ENCODE measurements at places on chromosomes 3 and 15. TPM values are rescaled to one million over a fixed set of nuclear protein-coding genes. Genes with fewer than 3 reads are reported as not detected.

GRCh38 chr15:82680200-82681102 lies 29.2 kb downstream of the AP3B2 start:
- DNase-seq, result no peak

The MYZAP gene
- total RNA-seq, result 1.4 TPM

DNA sequence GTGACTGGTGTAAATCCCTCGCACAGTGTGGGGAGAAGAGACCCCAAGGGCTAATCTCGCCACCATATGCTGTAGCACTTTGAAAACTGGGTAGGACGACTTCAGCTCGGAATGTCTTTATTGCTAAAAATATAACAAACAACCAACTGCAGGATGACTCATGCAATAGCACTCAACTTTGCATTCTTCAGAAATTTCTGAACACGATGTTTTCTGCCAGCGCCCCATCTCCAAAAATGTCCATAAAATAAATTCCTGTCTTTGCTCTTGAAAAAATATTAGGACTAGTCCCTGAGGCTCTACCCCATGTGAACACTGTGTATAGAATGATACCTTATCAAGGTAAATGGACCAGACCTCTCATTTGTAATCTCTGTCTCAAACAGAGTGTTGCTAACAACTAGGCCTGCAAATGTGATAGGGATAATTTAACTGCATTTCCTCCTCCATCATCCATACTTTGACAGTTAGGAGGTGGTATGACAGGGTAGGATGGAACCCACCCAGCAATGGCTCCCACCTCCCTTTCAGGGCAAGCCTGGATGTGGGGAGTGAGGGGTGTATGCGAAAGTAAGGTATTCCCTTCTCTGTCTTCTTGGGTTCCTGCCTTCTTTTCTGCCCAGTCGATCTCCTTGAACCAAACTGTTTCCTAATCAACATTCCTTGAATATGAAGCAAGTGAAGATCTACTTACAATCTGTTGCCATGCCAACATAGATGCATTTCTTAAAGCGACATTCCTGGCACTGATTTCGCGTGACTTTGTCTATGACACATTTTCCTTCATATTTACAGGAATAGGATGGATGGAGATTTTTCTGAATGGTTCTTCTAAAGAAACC lies 201.1 kb downstream of the NR1D2 start:
- peak; percentile 21 for DNase-seq

The CCR5 gene
- not detected for total RNA-seq

The NAALADL2 gene
- 8.7 TPM for total RNA-seq

DNA sequence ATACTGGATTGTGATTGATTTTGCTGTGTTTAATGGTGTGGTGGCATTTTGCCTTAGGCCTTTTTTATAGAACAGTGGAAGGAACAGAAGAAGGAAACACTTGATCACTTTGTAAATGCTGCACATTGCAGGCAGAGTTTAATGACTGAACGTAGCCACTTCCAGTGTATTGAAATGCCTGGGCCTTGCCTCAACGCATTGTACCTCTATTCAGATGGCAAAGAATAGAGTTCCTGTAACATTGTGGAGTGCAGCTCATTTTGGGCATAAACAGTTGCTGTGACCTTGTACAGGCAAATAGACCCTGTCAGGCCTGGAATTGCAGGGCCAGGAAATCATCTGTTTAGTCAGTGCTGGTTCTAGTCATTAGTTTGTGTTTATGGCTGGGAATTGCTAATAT lies 225.0 kb downstream of the EPHA3 start:
- DNase-seq, result no peak

- DNase-seq, result no peak
Observed at GRCh38 chr3:4047366-4047765, 248.1 kb downstream of the LRRN1 start.

- no peak for DNase-seq
Observed at GRCh38 chr3:126373682-126374601, 16.7 kb upstream of the KLF15 start.

DNA sequence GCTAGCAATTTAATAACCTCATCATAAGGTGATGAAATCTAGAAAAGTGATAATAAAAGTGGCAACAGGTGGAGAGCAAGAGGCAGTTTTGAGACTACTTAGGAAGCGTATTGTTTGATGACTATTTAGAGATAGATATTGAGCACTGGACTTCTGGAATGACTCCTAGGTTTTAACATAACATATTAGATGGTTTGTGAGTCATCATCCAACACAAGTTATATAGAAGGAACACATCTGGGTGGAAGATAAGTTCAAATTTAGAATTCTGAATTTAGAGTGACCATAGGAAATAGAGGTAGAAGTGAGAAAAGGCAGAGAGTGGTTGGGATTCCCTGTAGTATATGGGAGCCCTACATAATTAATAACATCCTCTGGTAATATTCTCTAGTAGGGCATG lies 282.8 kb upstream of the ALCAM start:
- no peak for DNase-seq
